ENCODE measurements at places on chromosomes 1 and 21.

DNA sequence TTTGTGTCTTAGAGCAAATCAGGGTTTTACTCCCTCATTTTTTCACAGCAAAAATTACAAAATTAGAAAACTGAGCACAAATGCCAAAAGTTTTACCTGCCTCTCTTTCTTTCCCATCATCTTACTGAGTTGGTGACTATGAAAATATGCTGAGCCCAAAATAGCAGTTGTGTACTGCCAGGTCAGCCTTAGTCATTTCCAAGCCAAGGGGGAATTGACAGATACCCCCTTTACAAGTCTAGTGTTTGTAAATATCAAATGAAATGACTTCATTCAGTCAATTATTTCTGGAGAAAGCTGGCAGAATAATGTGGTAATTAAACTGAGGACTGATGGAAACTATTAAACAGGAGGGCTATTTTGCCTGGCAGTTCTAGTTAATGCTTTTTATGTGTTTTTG is 11.4 kb upstream of the GORAB start:
- peak; percentile 37 for DNase-seq

- no peak for DNase-seq
Observed at GRCh38 chr1:58065520-58065919, 481.0 kb downstream of the OMA1 start.

- peak; percentile 59 for DNase-seq
Observed at GRCh38 chr1:152347116-152347728, 12.6 kb downstream of the FLG2 start.

GRCh38 chr1:50986653-50987052 is 16.6 kb downstream of the CDKN2C start:
- no peak for DNase-seq

- no peak for DNase-seq
Observed at GRCh38 chr1:93991271-93991670, 82.0 kb upstream of the GCLM start.

- peak; percentile 40 for DNase-seq
Observed at GRCh38 chr1:202281316-202282024, 60.3 kb downstream of the UBE2T start.

- peak; percentile 47 for DNase-seq
Observed at GRCh38 chr1:175968486-175969172, 225.2 kb upstream of the TNR start.

DNA sequence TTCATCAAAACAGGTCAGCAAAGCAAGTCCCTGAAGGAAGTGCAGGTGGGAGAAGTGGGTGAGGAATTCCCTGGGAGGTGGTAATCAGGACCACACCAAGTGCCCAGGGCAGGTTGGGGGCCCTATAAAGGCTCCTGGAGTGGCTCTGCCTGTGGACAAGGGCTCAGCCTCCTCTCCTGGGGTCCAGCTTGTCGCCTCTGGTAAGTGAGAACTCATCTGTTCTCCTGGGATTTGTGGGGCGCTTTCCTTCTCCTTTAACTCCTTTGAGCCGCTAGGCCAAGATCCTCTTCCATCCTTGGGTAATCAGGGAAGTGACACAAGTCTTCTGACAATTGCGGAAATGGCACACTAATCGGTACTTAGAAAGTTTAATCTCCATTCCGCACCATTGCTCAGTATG is at the start of gene SPRR4:
Gene SPRR4 (plus strand): TSS at position 154 of the 400 bp plus-strand sequence. CDS start 1,243 bp downstream, outside the sequence.
- no peak for DNase-seq

DNA sequence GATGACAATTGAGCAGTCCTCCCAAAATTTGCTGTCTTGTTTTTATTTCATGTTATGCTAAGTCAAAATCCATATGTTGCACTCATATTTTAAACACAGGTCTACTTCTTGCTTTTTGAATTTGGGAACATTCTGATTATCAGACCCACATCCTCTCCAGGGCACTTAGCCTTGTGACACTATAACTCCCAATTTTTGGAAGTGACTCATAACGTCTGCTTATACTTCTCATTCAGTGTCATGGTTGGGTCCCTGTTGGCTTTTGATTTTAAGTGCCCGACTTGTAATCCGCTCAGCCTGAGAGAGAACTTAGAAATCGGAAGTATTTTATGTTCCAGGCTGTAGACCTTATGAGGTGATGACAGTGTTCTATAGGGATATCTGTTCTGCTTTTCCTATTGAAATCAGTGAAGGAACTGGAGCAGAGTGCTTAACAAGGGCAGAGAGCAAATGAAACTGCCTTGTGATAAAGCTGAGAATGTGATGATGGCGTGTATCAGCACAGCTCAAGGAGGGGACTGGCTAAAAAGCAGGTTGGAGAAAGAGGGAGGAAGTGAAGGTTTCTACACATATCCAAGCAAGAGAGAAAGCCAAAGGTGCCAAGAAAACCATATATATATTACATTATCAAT is 136.0 kb downstream of the HLX start:
- no peak for DNase-seq

- DNase-seq: no peak
Observed at GRCh38 chr1:231040019-231040799, at the start of gene FAM89A. Gene FAM89A (minus strand): TSS chr1:231040254. CDS start chr1:231040211, 43 bp downstream.

DNA sequence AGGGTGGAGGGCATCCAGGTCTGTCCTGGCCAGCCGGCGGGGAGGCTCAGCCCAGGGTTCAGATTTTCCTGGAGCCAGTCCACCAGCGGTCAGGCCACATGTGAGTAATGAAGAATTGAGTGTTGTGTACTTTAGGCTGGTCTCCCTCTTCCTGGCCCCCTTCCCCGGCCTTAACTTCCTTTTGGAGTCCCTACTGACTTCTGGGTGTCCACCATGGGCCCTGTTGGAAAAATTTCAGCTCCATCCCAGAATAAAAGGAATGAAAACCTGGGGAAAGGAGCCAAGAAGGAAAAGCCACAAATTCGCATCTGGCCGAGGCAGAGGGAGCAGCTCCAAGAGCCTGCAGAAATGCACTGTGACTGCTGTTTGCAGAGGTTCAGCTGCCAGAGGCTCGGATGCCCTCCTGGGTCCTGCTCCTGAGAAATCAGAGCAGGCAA is 35.5 kb upstream of the HHAT start:
- peak; percentile 46 for DNase-seq

DNA sequence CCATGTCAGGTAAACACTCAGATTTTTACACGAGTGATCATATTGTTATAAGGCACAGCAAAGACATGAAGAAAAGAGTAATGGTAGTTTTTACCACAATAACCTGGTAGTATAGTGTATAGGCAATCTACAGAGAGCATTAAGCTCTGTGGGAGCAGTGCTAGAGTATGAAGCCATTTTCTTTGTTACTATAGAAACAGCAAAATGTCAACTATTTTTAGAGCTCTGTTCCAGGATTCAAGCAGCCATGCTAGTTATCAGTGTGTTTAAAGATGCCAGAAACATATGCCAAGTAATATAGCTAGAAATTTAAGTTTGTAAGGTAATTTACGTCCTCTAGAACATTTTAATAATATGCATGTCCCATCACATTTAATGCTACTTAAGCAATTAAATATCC is 77.6 kb upstream of the RGS18 start:
- DNase-seq: no peak

DNA sequence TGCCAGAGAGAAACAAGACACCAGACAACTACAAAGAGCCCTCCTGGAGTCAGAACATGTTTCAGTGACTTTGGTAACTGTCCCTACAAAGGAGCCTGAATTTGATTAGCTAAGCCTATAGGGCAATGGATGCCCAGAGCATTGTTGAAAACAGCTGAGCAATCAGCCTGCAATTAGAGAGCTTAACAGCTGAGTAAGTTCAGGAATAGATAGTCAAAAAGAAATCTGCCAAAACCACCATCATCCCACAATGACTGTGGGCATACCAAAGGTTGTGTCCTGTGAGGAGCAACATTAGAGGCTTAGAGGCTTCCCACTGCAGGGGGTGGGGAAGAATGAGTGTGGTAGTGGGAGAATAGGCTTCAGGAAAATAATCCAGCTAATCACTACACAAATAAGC is 32.1 kb downstream of the SH3BP5L start:
- DNase-seq: no peak

- DNase-seq: no peak
Observed at GRCh38 chr1:60547821-60548220, 474.3 kb upstream of the C1orf87 start.

GRCh38 chr1:200206761-200207160 is 179.3 kb downstream of the NR5A2 start:
- no peak for DNase-seq

GRCh38 chr1:57312869-57313268 is 111.0 kb downstream of the DAB1 start:
- DNase-seq: no peak

- DNase-seq: peak; percentile 71
Observed at GRCh38 chr1:11645670-11646265, 8.5 kb downstream of the FBXO2 start.

DNA sequence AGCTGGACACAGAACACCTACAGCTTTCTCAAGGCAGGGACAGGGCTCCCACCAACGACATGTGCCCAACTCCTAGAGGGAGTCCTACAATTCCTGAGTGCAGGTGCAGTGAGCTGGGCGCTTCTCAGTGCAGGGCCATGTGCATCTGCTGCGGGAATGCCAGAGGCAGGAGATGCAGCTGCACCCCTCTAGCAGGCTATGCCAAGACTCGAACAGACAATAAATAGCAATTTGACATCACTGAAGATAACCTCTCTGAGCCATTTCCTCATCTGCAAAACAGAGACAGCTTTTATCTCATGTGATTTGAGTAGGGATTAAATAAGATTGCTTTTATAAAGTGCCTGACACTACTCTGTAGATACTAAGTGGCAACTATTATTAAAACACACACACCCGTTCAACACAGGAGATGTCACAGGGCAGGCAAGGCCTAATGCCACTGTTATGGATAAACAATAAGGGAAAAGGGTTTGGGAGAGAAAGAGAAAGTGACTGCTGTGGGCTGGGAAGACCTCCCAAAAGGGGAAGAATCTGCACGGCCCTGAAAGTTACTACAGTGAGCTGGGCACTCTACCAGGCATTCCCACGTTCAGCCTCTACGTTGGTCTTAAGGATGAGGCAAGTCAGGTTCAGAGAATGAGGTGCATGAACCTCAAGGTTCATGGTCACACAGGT is 5.7 kb downstream of the SLC9A1 start:
- no peak for DNase-seq

Data from HFFc6 (cell line).